ENCODE measurements at places on chromosomes 13 and 19.

GRCh38 chr19:19055701-19056100 lies 8.1 kb upstream of the SLC25A42 start:
- DNase-seq = no peak

- no peak for DNase-seq
Measured at GRCh38 chr13:76927955-76928354, 20.4 kb upstream of the ACOD1 start.

GRCh38 chr19:51994048-51994644 lies 7.5 kb upstream of the ZNF350 start:
- no peak for DNase-seq

GRCh38 chr13:110916301-110917142 lies 1.7 kb upstream of the ANKRD10 start:
- no peak for DNase-seq

DNA sequence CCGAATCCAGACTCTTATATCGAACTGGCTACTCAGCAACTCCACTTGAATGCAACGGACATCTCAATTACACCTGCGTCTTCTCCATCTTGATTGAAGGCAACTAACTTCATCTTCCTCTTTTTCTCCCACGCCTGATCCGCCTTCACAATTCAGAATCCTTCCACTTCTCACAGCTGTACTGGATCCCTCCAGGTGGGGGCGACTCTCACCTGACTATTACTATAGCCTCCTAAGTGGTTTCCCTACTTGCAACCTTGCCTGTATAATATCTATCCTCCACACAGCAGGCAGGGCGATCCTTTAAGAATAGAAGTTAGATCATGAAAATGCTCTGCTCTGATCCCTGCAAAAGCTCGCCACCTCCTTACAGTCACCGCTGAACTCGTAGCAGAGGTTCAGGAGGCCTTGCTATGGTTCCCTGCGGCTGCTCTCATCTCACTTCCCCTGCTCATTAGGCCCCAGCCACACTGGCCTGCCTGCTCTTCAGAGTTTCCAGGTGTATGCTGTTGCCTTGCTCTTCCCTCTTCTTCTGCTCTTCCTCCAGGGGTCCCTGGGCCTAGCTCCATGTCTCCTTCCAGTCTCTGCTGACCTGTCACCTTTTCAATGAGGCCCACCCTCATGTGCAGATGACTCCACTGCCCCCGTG lies 31.9 kb downstream of the RFXAP start:
- no peak for DNase-seq

DNA sequence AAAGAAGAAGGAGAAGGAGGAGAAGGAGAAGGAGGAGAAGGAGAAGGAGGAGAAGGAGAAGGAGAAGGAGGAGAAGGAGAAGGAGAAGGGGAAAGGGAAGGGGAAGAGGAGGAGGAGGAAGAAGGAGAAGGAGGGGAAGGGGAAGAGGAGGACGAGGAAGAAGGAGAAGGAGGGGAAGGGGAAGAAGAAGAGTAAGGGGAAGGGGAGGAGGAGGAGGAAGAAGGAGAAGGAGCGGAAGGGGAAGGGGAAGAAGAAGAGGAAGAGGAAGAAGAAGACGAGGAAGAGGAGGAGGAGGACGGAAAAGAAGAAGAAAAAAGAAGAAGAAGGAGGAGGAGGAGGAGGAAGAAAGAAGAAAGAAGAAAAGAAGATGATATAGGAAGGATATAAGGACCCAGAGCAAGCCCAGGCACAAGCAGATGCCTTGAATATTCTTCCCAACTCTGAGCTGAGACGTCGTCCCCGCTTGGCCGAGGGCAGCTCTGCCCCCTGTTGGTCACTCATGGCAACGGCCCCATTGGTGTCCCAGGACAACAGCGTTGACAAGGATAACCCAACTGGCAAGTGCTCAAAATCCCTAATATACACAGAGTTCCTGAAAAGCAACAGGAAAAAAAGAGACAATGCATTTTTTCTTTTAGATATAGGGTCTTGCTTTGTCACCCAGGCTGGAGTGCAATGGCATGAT lies 30.6 kb upstream of the IGSF23 start:
- DNase-seq = no peak

GRCh38 chr19:14677464-14677863 lies 2.8 kb upstream of the ADGRE3 start:
- DNase-seq = no peak

DNA sequence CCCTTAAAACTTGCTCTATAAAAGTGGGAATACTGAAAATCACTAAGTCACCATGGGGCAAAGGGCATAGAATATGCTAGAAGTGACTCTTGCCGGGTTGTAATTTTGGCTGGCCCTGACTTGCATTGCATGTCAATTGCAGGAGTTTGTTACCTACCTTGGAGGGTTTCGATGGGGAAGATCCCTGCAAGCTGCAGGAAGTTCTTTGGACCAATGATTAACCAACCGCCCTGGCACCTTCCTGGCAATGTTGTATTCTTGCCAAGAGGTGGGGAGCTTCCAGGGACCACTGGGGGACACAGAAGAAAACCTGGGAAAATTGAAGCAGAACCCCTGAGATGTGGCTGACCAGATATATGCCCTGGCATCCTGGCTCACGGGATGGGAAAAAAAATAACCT lies 235.8 kb downstream of the B3GLCT start:
- DNase-seq = no peak

DNA sequence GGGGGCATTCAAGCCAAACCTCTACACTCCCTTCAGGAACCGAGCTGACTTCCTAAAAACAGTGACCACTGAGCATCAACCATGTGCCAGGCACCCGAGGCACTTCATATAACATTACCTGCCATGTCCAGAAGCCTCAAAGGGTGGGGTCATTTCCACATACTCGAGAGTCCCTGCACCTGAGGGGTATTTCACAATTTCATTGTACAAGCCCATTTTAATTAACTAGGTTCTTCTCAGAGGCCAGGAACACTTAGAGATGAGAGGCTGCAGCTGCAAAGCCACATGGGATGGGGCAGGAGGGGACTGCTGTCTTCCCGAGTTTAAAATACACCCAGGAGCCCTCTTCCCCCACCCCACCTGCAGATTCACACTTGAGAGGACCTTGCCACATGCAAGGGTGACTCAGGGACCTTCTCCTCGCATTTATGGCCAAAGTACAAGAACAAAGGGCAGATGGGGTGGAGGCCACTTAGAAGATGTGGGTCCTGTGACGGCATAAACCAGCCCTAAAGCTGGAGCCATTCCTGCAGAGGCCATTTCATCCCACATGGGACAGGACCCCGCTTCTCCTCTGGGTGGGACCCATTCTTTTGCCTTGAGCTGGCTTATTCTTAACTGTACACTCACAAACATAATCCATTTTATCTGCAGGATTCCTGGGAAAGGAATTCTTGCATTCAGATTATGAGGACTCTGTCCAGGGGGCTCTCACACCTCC lies 43.9 kb downstream of the RAB20 start:
- DNase-seq = no peak

- DNase-seq = no peak
Measured at GRCh38 chr19:38830039-38830733, 1.4 kb downstream of the ECH1 start.

Data from CD4-positive, alpha-beta memory T cell (primary cell).